B cell (primary cell): ENCODE measurements at places on chromosomes 3 and 15.

DNA sequence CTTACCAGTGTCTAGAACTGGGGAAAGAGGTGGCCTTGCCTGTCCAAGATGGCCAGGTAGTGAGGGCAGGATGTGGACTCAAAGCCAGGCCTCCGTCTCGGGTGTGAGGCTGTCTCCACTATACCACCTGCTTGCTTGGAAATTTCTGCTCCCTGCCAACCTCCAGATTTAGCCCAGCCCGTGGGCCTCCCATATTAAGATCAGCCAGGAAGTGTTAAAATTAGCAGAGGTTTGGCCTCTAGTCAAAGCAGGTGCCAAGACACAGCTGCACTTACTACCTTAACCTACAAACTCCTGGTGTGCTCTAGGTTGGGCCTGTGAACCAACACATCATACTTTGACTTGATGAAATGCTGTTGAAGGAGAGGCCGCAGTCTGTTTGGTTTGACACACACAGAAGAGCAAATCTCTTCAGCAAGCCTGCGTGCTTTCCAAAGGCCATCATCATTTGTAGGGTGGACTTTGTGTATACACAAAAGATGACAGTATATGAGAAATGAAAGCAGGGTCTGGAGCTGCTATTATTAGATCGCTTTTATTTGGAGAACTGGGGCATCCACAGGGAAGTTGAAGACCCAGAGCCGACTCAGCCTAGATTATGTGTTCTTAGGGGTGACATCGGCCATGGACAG is 206.5 kb downstream of the XXYLT1 start:
- H3K4me3 ChIP-seq, result no peak overlapping the region
- H3K27me3 ChIP-seq, result no peaks in the 10 kb centered on the region
- H3K27ac ChIP-seq, result peak overlapping the region; percentile 39
- H3K4me1 ChIP-seq, result peaks cover 17% of the 10 kb centered on the region
- H3K36me3 ChIP-seq, result no peaks in the 10 kb centered on the region
- DNase-seq, result no peak

GRCh38 chr15:36332301-36332700 is 247.1 kb upstream of the CDIN1 start:
- H3K27ac ChIP-seq, result no peak overlapping the region
- no peak for DNase-seq
- no peaks in the 10 kb centered on the region for H3K36me3 ChIP-seq
- no peaks in the 10 kb centered on the region for H3K4me1 ChIP-seq

- no peaks in the 10 kb centered on the region for H3K36me3 ChIP-seq
- H3K4me1 ChIP-seq, result no peaks in the 10 kb centered on the region
- DNase-seq, result no peak
- H3K4me3 ChIP-seq, result no peak overlapping the region
These were observed 265.6 kb upstream of the ATP11B start for GRCh38 chr3:182527745-182528144.

- H3K4me1 ChIP-seq, result no peaks in the 10 kb centered on the region
- no peaks in the 10 kb centered on the region for H3K36me3 ChIP-seq
- no peaks in the 10 kb centered on the region for H3K27me3 ChIP-seq
- no peak overlapping the region for H3K27ac ChIP-seq
These were observed 17.5 kb downstream of the SLC12A8 start for GRCh38 chr3:125194849-125195601.

DNA sequence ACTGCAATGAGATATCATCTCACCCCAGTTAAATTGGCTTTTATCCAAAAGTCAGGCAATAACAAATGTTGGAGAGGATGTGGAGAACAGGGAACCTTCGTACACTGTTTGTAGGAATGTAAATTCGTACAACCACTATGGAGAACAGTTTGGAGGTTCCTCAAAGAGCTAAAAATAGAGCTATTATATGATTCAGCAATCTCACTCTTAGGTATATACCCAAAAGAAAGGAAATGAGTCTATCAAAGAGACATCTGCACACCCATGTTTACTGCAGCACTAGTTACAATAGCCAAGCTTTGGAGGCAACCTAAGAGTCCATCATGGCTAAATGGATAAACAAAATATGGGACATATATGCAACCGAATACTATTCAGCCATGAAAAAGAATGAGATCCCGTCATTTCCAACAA is 68.0 kb upstream of the HES1 start:
- H3K27me3 ChIP-seq, result no peaks in the 10 kb centered on the region
- H3K4me1 ChIP-seq, result peaks cover 25% of the 10 kb centered on the region
- H3K36me3 ChIP-seq, result no peaks in the 10 kb centered on the region
- no peak overlapping the region for H3K27ac ChIP-seq

- H3K27ac ChIP-seq, result no peak overlapping the region
- no peaks in the 10 kb centered on the region for H3K36me3 ChIP-seq
- DNase-seq, result no peak
- no peak overlapping the region for H3K4me3 ChIP-seq
These were observed 357.2 kb downstream of the PDCD6IP start for GRCh38 chr3:34155666-34156065.

DNA sequence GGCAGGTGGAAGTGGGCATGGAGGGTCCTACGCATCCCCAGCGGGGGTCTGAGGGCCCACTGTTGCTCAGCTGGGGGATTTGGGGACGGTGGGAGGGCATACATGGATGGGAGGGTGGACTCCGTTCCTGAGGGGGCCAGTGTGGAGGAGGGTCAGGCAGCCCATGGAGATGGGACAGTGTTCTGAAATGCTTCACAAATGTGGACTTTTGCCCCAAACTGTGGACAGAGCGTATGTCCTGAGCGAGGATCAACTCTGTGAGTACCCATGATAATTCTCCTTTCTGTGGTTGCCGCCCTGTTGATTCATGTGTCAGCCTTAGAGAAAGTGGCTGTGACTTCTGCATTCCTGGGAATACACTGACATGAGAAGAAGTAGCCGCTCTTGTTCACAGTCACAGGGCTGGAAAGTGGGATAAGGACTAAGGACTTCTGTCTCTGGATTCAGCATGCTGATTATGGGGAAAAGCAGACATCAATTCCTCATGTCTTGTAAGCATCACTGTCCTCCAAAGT is 33.4 kb downstream of the SMAD3 start:
- H3K27ac ChIP-seq, result peak overlapping the region; percentile 82
- H3K4me1 ChIP-seq, result peaks cover 98% of the 10 kb centered on the region
- H3K4me3 ChIP-seq, result no peak overlapping the region
- no peaks in the 10 kb centered on the region for H3K27me3 ChIP-seq

DNA sequence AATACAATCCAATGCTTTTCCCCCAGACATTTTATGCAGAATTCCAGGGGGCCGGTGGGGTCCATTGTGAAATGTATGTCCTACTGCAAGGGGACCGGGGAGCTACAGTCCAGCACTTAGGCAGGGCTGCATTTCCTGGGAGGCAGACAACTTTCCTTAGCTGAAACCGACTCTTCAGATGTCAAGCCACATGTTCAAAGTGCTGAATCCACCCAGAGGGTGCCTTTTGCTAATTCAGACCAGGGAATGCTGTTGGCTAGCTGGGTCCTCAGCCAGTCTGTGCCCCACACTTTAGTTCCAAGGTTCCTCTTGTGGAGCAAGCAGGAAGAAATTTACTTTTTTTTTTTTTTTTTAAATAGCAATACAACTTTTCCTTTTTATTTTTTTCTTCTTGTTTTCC is 219.5 kb upstream of the LRTM1 start:
- H3K36me3 ChIP-seq, result no peaks in the 10 kb centered on the region
- DNase-seq, result no peak
- no peak overlapping the region for H3K27ac ChIP-seq

DNA sequence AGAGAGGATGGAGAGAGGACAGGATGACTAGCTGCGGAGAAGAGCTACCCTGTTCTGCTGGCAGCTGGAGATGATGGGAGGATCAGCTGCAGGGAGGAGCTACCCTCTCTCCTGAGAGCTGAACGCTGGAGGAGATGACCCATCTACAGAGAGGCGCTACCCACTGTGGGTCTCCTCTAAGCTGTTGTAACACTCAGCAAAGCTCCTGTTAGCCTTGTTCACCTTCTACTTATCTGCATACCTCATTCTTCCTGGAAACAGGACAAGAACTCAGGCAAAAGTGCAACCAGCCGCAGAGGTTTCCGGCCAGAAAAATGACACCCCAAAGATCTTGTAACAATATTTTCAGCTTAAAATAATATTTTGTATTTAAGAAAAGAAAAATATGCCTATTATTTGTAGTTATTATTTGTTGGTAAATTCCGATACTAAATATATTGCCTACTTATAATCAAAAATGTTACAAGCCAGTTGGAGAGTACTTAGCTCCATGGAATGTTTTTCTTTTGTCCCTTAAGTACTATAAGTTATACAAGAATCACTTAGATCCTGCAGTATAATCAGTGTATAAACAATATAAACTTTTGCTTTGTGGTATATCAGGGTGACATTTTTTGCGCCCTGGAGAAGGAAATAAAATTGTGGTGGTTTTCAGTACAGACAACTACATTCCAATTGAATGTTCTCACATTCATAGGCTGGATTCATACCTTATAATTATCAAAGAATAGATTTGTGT is 1188.0 kb upstream of the CADM2 start:
- H3K27ac ChIP-seq, result no peak overlapping the region
- no peaks in the 10 kb centered on the region for H3K4me1 ChIP-seq
- no peak overlapping the region for H3K4me3 ChIP-seq

GRCh38 chr15:55334997-55335396 is 16.0 kb downstream of the PIGB start:
- H3K27ac ChIP-seq, result no peak overlapping the region
- H3K36me3 ChIP-seq, result peaks cover 19% of the 10 kb centered on the region
- no peak overlapping the region for H3K4me3 ChIP-seq
- DNase-seq, result no peak
- no peaks in the 10 kb centered on the region for H3K27me3 ChIP-seq
- H3K4me1 ChIP-seq, result no peaks in the 10 kb centered on the region

- peaks cover 19% of the 10 kb centered on the region for H3K4me1 ChIP-seq
- no peaks in the 10 kb centered on the region for H3K36me3 ChIP-seq
- peak overlapping the region; percentile 90 for H3K27ac ChIP-seq
- H3K4me3 ChIP-seq, result peak overlapping the region; percentile 77
- DNase-seq, result no peak
- no peaks in the 10 kb centered on the region for H3K27me3 ChIP-seq
These were observed 1.1 kb upstream of the PLCL2 start for GRCh38 chr3:16883723-16884083.

GRCh38 chr15:62241135-62241770 is 76.2 kb upstream of the C2CD4B start:
- no peaks in the 10 kb centered on the region for H3K4me1 ChIP-seq
- no peak overlapping the region for H3K4me3 ChIP-seq
- no peaks in the 10 kb centered on the region for H3K27me3 ChIP-seq
- no peak for DNase-seq

- H3K27me3 ChIP-seq, result no peaks in the 10 kb centered on the region
- no peak overlapping the region for H3K4me3 ChIP-seq
- H3K27ac ChIP-seq, result no peak overlapping the region
- no peaks in the 10 kb centered on the region for H3K36me3 ChIP-seq
- no peak for DNase-seq
These were observed 166.0 kb downstream of the FMN1 start for GRCh38 chr15:33028495-33028894.

DNA sequence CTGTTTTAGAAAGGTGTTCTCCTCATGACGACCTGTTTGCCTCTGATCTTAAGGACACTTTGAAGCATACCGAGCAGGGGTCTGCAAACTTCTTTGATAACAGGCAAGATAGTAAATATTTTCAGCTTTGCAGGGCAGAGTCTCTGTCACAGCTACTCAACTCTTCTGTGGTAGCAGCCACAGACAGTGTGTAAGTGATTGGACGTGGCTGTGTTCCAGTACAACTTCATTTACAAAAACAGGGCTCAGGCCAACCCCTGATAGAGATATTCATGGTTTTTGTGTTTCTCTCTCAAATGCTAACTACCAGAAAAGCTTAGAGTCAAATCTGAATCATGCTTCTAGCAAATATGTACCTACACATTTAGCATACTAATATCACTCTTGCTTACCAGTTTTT is 51.5 kb downstream of the TGFBR2 start:
- H3K36me3 ChIP-seq, result peaks cover 18% of the 10 kb centered on the region
- peak overlapping the region; percentile 82 for H3K27ac ChIP-seq
- DNase-seq, result no peak
- no peaks in the 10 kb centered on the region for H3K27me3 ChIP-seq
- H3K4me3 ChIP-seq, result no peak overlapping the region

- H3K27ac ChIP-seq, result no peak overlapping the region
- no peaks in the 10 kb centered on the region for H3K36me3 ChIP-seq
These were observed 810.3 kb downstream of the VGLL3 start for GRCh38 chr3:86180696-86181095.

GRCh38 chr3:27216955-27217552 is 152.1 kb downstream of the NEK10 start:
- H3K36me3 ChIP-seq, result no peaks in the 10 kb centered on the region
- H3K4me1 ChIP-seq, result no peaks in the 10 kb centered on the region
- no peak for DNase-seq
- no peaks in the 10 kb centered on the region for H3K27me3 ChIP-seq

GRCh38 chr15:36024031-36024688 is 478.2 kb upstream of the DPH6 start:
- H3K36me3 ChIP-seq, result no peaks in the 10 kb centered on the region
- H3K27me3 ChIP-seq, result no peaks in the 10 kb centered on the region
- H3K4me3 ChIP-seq, result no peak overlapping the region
- H3K4me1 ChIP-seq, result no peaks in the 10 kb centered on the region
- H3K27ac ChIP-seq, result no peak overlapping the region

DNA sequence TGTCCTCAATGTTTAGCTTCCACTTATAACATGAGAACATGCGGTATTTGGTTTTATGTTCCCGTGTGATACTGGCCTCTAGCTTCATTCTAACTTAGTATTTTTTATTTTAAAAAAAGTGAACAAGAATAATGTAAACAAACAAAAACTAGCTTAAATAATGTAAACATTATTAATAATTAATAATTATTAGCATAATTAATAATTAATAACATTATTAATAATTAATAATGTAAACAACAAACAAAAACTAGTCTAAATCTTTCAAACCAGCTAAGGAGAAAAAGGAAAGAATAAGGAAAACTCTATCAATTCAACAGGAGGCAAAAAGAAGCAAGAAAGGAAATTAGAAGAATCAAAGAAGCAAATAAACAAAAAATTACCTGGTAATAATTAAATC is 66.2 kb upstream of the CLSTN2 start:
- no peaks in the 10 kb centered on the region for H3K27me3 ChIP-seq
- DNase-seq, result no peak
- no peak overlapping the region for H3K4me3 ChIP-seq
- H3K4me1 ChIP-seq, result no peaks in the 10 kb centered on the region
- no peaks in the 10 kb centered on the region for H3K36me3 ChIP-seq
- H3K27ac ChIP-seq, result no peak overlapping the region

- H3K36me3 ChIP-seq, result peaks cover 94% of the 10 kb centered on the region
- H3K27me3 ChIP-seq, result no peaks in the 10 kb centered on the region
- H3K4me3 ChIP-seq, result no peak overlapping the region
- no peak for DNase-seq
- no peaks in the 10 kb centered on the region for H3K4me1 ChIP-seq
These were observed 14.1 kb downstream of the MRPS22 start for GRCh38 chr3:139357899-139358298.

DNA sequence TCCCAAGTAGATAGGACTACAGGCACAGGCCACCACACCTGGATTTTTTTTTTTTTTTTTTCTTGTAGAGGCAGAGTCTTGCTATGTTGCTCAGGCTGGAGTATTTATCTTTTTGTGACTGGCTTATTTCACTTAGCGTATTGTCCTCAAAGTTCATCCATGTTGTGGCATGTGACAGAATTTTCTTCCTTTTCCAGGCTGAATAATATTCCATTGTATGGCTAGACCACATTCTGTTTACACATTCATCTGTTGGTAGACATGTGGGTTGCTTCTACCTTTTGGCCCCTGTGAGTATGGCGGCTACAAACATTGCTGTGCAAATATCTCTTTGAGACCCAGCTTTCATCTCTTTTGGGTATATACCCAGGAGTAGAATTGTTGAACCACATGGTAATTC is 160.2 kb upstream of the SMAD3 start:
- no peak for DNase-seq
- H3K4me3 ChIP-seq, result no peak overlapping the region
- peaks cover 17% of the 10 kb centered on the region for H3K4me1 ChIP-seq

GRCh38 chr15:64883997-64884511 is 27.6 kb upstream of the ANKDD1A start:
- peak overlapping the region; percentile 54 for H3K27ac ChIP-seq
- H3K4me1 ChIP-seq, result peaks cover 27% of the 10 kb centered on the region
- peak; percentile 67 for DNase-seq
- H3K27me3 ChIP-seq, result no peaks in the 10 kb centered on the region
